ENCODE measurements at places on chromosomes 6 and 20. TPM values are rescaled to one million over a fixed set of nuclear protein-coding genes. Genes with fewer than 3 reads are reported as not detected.

The PHACTR3 gene
- 0.71 TPM for total RNA-seq

The CALHM6 gene
- 3.0 TPM for total RNA-seq

GRCh38 chr20:58870293-58871014 is 17.9 kb downstream of the GNAS start:
- DNase-seq = no peak

- peak; percentile 10 for DNase-seq
These were observed 97.2 kb upstream of the TNFAIP3 start for GRCh38 chr6:137769797-137770362.

The TOX2 gene
- total RNA-seq = 19.4 TPM

DNA sequence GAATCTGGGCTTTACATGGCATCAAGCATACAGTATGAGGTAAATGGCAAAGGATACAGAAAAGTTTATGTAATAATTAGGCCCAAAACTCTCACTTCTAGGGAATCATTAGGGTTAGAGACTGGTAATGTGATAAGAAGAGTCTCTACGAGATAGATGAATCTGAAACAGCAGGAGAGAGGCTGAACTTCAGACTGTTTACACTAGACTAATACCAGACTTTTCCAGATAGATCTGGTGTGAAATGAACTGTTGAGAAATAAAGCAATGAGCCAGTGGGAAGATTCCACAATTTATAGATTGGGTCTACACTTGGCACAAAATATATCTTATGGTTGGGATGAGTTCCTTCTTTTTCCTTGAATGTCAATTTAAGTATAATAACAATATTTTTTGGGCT is 134.3 kb downstream of the MAN1A1 start:
- DNase-seq = no peak

DNA sequence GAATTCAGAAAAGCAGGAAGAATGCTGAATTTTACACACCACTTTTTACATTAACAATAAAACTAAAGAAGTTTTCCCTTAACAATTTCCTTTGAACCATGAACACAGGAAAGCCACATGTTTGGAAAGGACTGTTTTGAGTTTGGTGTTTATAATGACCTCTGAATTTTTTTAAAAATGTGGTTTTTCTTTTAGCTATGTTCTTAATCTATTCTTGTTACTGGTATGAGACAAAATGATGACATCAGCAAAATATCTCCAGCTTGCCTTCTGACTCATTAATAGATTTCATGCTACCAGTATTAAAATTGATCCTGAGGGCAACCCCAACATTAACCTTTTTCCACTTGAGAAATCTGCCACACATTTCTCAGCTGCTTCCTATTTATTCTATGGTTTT is 217.5 kb upstream of the THEMIS start:
- DNase-seq = no peak

GRCh38 chr6:46756469-46757213 is 9.9 kb downstream of the ANKRD66 start:
- peak; percentile 42 for DNase-seq

The PAK5 gene
- 0.17 TPM for total RNA-seq

GRCh38 chr6:138240476-138241245 is 22.4 kb upstream of the PBOV1 start:
- DNase-seq = no peak

The C20orf144 gene
- total RNA-seq = not detected

The SPINT3 gene
- not detected for total RNA-seq

DNA sequence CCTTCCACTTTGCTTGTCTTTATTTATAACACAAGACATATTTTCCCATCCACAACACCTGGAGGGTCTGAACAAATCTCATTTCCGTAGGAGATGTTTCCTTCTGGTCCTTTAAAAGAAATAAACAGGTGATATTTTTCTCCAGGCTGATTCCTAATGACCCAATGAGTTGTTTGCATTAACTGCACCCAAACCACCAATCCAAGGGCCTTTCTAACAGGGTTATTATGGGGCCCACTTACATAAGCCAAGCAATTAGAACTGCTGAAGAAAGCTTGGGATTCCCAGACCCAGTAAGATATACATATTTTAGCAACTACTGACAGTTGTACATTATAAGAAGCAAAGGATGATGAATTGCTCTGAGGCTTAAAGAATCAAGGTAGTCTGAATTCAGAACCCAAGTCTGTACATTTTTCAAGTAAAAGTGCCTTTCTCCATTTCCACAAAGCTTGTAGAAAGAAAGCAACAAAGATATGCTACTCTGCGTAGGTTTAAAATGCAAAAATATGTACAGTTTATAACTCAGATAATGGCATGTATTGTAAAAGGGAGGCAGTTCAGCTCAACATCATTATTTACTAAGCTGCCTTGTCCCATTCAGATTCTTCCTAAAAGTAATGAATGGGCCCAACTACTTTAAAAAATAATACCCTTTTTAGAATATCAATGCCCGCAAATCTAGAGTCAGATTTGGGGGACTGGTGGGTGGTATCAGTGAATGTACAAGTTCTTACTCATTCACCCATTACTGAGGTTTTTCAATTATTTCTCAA is 120.0 kb downstream of the DST start:
- no peak for DNase-seq

The MUC21 gene
- total RNA-seq = not detected

The GRM1 gene
- total RNA-seq = under 0.01 TPM

The VEGFA gene
- 58.5 TPM for total RNA-seq

- no peak for DNase-seq
These were observed 46.3 kb upstream of the HS3ST5 start for GRCh38 chr6:114389111-114389510.

The SRMS gene
- not detected for total RNA-seq

DNA sequence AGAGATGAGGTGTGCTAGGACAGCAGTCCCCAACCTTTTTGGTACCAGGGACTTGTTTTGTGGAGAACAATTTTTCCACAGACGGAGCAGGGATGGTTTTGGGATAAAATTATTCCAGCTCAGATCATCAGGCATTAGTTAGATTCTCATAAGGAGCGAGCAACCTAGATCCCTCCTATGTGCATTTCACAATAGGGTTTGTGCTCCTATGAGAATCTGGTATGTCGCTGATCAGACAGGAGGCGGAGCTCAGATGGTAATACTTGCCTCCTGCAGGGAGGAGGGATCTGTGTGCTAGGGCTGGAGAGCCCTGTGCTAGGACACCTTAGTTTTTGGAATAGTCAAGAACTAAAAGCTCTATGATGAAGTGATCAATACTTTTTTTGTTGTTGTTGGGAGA is 2.5 kb downstream of the SMIM13 start:
- DNase-seq = no peak

- no peak for DNase-seq
These were observed 29.3 kb upstream of the TXNDC5 start for GRCh38 chr6:7939864-7940228.

- no peak for DNase-seq
These were observed 633.4 kb upstream of the EPHA7 start for GRCh38 chr6:94052749-94053148.

- no peak for DNase-seq
These were observed 74.0 kb downstream of the SYNE1 start for GRCh38 chr6:152563177-152563576.

- no peak for DNase-seq
These were observed 5.5 kb upstream of the DLL1 start for GRCh38 chr6:170296423-170296745.

DNA sequence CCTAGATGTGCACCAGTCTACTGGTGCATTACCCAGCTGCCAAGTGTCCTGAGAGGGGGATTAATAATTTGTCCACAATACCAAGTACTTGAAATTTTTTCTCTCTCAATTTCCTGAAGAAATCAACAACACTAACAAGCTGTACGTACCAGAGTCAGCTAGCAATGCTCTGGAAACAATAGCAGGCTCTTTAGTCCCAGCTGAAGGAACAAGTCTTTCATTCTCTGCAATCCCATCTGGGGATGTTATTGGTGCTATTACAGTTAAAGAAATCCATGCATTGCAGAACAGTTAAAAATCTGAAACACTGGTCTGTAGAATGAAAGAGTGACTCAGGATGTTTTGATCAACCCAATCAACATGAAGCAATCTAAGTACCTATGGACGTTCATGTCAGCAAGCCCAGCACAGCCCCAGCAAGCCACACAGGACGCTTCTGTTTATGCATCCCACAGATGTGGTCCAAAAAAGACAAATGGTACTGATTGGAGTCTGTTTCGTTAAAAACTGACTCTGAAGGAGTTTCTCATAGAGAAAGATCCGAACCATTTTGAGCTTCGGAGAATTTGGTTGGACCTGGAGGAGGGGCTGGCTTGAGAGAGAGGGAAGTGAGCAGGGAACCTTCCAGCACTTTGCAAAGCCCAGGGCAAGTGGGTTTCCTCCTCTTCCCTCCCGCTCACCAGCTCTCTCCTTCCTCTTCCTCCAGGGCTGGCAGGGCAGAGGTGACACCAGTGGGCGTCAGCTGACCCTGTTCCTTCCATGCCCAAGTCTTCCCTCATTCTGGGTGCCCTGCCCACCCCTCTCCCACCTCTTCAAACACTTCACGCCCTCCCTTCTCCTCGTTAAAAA is 11.9 kb downstream of the PRR18 start:
- no peak for DNase-seq

All from esophagus muscularis mucosa (tissue), 4 donors.